ENCODE measurements at places on chromosomes 5 and 9.

- DNase-seq, result no peak
Observed at GRCh38 chr9:135049460-135049859, 38.0 kb upstream of the OLFM1 start.

GRCh38 chr9:121059513-121059912 is 9.4 kb upstream of the C5 start:
- DNase-seq, result no peak

DNA sequence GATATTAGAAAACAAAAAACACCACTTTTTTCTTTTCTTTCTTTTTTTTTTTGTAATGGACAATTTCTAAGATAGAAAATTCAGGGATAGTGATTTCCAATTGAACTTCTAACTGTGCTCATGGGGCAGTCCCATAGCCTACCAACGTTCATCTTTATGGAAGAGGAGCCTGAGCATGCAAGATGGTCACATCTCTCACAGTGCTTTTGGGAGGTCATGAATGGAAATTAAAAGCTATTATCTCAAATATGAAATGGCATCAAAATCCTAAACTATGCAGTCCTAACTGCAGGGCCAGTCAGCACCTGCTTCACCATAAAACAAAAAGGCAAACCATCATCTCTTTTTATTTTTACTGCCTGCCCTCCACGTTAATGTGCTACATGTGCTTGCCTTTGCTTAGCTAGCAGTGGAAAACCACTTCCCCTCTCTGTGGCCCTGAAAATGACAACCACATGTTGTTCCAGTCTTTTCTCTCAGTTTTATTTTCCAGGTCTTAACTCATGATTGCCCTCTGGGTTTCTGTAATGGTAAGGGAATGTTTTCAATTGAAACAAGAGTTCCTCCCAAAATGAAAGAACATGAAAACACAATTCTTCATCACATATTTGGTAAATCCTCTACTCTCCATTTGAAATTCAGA is 16.7 kb downstream of the IFNB1 start:
- peak; percentile 19 for DNase-seq

- no peak for DNase-seq
Observed at GRCh38 chr9:117494401-117495090, 79.7 kb upstream of the ASTN2 start.
